Endothelial cell of umbilical vein (primary cell): ENCODE measurements at places on chromosomes 12 and 14. TPM values are rescaled to one million over a fixed set of nuclear protein-coding genes. Genes with fewer than 3 reads are reported as not detected.

- peak; percentile 27 for DNase-seq
- peaks cover 15% of the 10 kb centered on the region for H3K36me3 ChIP-seq
- H3K27me3 ChIP-seq: no peaks in the 10 kb centered on the region
- peaks cover 8% of the 10 kb centered on the region for H3K4me1 ChIP-seq
Observed at GRCh38 chr12:56286044-56286830, 13.9 kb downstream of the CS start.

- H3K4me3 ChIP-seq: no peak overlapping the region
- H3K27me3 ChIP-seq: no peaks in the 10 kb centered on the region
- H3K4me1 ChIP-seq: peaks cover 35% of the 10 kb centered on the region
- peak; percentile 85 for DNase-seq
Observed at GRCh38 chr12:82857911-82858533, 171.3 kb downstream of the TMTC2 start.

DNA sequence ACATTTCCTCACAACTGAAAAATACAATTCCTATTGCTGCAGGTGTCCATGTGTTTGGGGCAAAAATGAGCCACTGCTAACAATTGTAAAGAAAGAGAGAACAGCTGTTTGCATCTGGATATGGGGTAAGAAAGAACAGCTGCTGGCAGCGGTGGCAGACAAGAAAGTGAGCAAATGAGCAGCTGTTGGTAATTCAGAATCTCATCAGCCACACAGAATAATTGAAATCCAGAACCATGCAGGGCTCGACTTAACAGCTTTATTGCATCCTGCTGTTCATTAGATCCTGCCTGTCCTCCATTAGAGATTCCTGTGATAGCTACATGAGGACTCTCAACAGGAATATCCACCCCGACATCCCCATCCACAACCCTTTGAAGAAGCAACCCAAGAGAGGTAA lies 62.5 kb upstream of the TSPAN8 start:
- DNase-seq: no peak
- no peaks in the 10 kb centered on the region for H3K36me3 ChIP-seq
- no peaks in the 10 kb centered on the region for H3K4me1 ChIP-seq
- H3K27me3 ChIP-seq: no peaks in the 10 kb centered on the region
- no peak overlapping the region for H3K27ac ChIP-seq

- peaks cover 4% of the 10 kb centered on the region for H3K27me3 ChIP-seq
- H3K36me3 ChIP-seq: no peaks in the 10 kb centered on the region
- H3K4me3 ChIP-seq: no peak overlapping the region
- no peaks in the 10 kb centered on the region for H3K4me1 ChIP-seq
- H3K27ac ChIP-seq: no peak overlapping the region
Observed at GRCh38 chr14:21960636-21961035, 287.0 kb upstream of the OR4E1 start.

- no peaks in the 10 kb centered on the region for H3K36me3 ChIP-seq
- no peak overlapping the region for H3K27ac ChIP-seq
- peak; percentile 75 for DNase-seq
- H3K27me3 ChIP-seq: no peaks in the 10 kb centered on the region
Observed at GRCh38 chr12:46152456-46152855, 116.4 kb downstream of the SLC38A1 start.

- peaks cover 3% of the 10 kb centered on the region for H3K36me3 ChIP-seq
- no peaks in the 10 kb centered on the region for H3K27me3 ChIP-seq
- H3K27ac ChIP-seq: peak within 1 kb of the TSS; percentile 56
- DNase-seq: peak; percentile 62
Observed at GRCh38 chr12:48925304-48926011, at the start of gene FKBP11. Gene FKBP11 (minus strand): TSS chr12:48925492. CDS start chr12:48925428, 64 bp downstream.

DNA sequence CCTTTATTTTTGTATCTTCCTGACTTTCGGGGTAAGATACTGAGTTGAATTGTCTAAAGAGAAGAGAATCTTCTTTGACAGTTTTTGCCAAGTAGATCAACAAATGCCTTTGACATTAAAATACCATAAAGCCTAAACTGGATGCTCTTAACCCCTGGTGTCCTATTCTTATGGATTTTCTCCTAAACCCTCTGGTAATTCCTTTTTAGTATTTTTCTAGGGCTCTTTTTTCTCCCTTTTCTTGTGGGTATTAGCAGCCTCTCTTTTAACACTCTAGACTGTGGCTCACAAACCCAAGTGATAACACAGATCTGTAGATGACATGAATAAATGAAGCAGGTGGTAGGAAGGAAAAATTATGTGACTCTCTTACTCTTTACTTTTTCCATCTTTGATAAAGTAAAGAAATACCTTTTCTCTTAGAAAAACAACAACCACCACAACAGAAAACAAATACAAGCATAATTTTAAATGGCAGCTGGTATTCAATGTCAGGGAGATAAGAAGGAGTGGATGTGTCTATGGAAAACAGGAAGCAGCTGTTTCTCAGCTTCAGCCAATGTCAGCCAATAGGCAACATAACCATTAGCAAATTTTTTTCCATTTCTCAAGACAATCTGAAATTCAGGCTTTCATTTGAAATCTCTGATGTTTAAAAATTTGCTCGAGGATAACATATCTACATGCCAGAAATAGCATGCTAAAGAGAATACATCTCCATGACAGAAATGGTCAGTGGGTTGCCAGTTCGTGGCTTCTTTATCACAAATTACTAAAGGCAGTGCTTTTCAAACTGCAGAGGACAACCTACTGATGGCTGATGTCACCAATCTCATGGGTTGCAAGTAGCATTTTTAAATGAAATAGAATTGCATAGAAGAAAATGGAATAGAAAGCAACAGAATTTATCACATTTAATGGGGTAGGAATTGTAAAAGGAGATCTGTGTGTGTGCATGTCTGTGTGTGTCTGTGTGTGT lies 123.1 kb upstream of the KRR1 start:
- peaks cover 24% of the 10 kb centered on the region for H3K4me1 ChIP-seq
- no peak overlapping the region for H3K4me3 ChIP-seq
- peak; percentile 69 for DNase-seq
- no peaks in the 10 kb centered on the region for H3K27me3 ChIP-seq
- peak overlapping the region; percentile 19 for H3K27ac ChIP-seq

- peaks cover 9% of the 10 kb centered on the region for H3K36me3 ChIP-seq
- no peaks in the 10 kb centered on the region for H3K27me3 ChIP-seq
- peaks cover 45% of the 10 kb centered on the region for H3K4me1 ChIP-seq
- H3K4me3 ChIP-seq: no peak overlapping the region
Observed at GRCh38 chr14:73739174-73739898, 25.2 kb upstream of the PNMA1 start.

GRCh38 chr12:116538076-116538591 lies 21.0 kb upstream of the MAP1LC3B2 start:
- H3K36me3 ChIP-seq: no peaks in the 10 kb centered on the region
- H3K4me3 ChIP-seq: no peak overlapping the region
- H3K27me3 ChIP-seq: no peaks in the 10 kb centered on the region

DNA sequence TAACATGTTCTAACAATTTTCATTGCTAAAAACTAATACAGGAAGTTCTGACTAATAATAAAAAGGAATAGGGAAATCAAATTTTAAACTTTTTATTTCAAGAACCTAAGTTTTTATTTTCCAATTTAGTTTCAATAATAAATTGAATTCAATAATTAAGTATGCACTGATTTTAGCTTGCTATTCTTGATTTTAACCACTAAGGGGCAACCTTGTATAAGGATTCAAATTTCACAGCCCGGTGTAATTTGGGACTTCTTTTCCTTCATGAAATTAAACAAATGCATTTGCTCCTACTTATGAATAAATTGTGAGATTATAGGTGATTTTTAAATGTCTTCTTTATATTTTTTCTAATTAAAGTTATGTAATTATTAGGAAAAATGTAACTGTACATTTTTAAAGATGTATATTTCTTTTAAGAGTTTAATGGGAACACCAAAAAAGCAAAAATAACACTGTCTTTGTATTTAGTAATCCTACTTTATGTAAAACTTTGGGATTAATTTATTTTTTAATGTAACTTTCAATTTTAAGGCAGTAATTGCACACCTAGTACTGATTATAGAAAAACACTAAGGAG lies 241.4 kb upstream of the PDZRN4 start:
- H3K4me1 ChIP-seq: no peaks in the 10 kb centered on the region
- no peak overlapping the region for H3K4me3 ChIP-seq
- no peak overlapping the region for H3K27ac ChIP-seq
- peak; percentile 55 for DNase-seq
- no peaks in the 10 kb centered on the region for H3K27me3 ChIP-seq

- H3K4me3 ChIP-seq: no peak overlapping the region
- no peaks in the 10 kb centered on the region for H3K27me3 ChIP-seq
- no peak for DNase-seq
- no peak overlapping the region for H3K27ac ChIP-seq
- no peaks in the 10 kb centered on the region for H3K36me3 ChIP-seq
Observed at GRCh38 chr14:20973501-20973900, 16.3 kb upstream of the METTL17 start.

GRCh38 chr12:44589697-44590096 lies 286.4 kb downstream of the NELL2 start:
- H3K27ac ChIP-seq: no peak overlapping the region
- H3K36me3 ChIP-seq: no peaks in the 10 kb centered on the region
- H3K4me1 ChIP-seq: no peaks in the 10 kb centered on the region
- H3K27me3 ChIP-seq: no peaks in the 10 kb centered on the region

DNA sequence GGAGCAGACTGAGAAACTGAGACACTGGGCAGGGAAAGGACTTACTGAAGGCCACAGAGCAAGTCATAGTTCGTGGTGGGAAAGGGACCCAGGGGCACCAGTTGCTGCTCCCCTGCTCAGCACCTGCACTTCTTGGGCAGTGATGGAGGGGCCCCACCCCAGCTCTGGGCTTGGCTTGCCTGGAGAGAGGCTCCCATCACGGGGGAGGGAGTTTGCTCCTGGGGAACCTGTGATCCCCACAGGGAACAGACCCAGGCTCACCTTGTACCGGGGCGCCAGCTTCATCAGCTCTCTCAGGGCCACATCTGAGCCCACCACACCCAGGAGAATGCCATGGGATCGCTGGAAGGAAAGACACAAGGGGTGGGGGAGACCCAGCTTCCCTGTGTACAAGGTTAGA lies 39.8 kb downstream of the CACNA2D4 start:
- no peak for DNase-seq
- H3K4me1 ChIP-seq: no peaks in the 10 kb centered on the region
- no peak overlapping the region for H3K4me3 ChIP-seq

DNA sequence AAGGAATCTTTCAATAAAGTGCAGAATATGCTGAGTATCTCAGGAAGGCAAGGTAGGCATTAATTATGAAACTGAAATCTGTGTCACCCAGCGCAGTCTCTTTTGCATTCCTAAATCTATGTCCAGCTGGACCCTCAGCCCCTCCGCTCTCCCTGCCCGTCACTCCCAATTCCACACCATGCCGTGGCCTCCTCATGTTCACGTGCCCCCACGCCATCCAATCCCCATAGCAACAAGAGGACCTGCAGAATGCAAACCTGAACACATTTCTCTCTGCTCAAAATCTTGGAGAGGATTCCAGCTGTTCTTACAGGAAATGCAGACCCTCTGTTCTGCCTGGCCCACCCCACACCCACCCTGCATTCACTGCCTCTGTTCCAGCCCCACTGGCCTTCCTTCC lies 35.3 kb downstream of the KDM2B start:
- no peak overlapping the region for H3K4me3 ChIP-seq
- H3K4me1 ChIP-seq: no peaks in the 10 kb centered on the region
- no peak overlapping the region for H3K27ac ChIP-seq
- no peaks in the 10 kb centered on the region for H3K27me3 ChIP-seq

DNA sequence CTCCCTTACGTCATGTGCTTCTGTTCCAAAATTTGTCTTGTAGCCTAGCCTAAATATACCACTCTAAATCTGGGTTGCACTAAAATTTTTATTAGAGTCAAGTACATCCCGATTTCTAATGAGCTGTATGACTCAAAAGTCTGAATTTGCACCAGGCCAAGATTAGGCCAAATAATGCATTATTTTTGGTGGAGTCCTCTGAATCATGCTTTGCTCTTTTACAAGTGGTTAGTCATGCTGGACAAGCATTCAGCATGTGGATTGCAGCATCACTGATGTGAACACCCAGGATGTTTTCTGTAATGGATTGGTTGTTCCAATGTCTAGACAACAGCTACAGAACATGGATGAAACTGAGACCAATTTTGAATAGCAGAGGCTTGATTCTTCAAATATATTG lies 23.7 kb downstream of the HEBP1 start:
- H3K36me3 ChIP-seq: peaks cover 6% of the 10 kb centered on the region
- no peak overlapping the region for H3K4me3 ChIP-seq
- H3K4me1 ChIP-seq: peaks cover 37% of the 10 kb centered on the region
- H3K27me3 ChIP-seq: no peaks in the 10 kb centered on the region
- DNase-seq: peak; percentile 46

GRCh38 chr12:40012711-40013110 lies 93.2 kb downstream of the SLC2A13 start:
- no peaks in the 10 kb centered on the region for H3K27me3 ChIP-seq
- no peak overlapping the region for H3K27ac ChIP-seq
- no peaks in the 10 kb centered on the region for H3K36me3 ChIP-seq
- no peaks in the 10 kb centered on the region for H3K4me1 ChIP-seq
- no peak overlapping the region for H3K4me3 ChIP-seq

DNA sequence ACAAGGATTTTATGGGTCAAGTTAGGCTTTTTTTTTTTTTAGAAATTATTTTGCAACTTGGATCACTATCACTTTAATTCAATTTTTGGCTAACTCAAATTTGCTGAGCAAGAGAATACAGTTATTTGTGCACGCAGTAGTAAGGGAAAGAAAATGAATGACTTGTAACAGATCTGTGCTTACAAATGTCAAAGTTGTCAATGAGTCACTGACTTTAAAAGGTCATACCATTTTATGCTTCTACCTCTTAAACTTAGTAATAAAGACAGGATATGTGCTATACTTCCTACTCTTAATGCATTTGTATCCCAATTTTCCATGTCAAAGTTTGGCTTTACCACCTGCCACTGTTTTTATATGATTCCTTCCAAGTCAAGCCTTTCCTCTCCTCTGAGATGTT lies 131.1 kb upstream of the FBXO33 start:
- no peak for DNase-seq
- H3K4me1 ChIP-seq: no peaks in the 10 kb centered on the region
- H3K4me3 ChIP-seq: no peak overlapping the region
- H3K36me3 ChIP-seq: no peaks in the 10 kb centered on the region
- no peaks in the 10 kb centered on the region for H3K27me3 ChIP-seq

GRCh38 chr12:52010692-52011601 lies 4.2 kb downstream of the TAMALIN start:
- peaks cover 37% of the 10 kb centered on the region for H3K4me1 ChIP-seq
- DNase-seq: no peak
- H3K4me3 ChIP-seq: peak overlapping the region; percentile 11
- peak overlapping the region; percentile 37 for H3K27ac ChIP-seq
- peaks cover 38% of the 10 kb centered on the region for H3K36me3 ChIP-seq

- H3K36me3 ChIP-seq: peaks cover 7% of the 10 kb centered on the region
- H3K27me3 ChIP-seq: no peaks in the 10 kb centered on the region
- no peaks in the 10 kb centered on the region for H3K4me1 ChIP-seq
Observed at GRCh38 chr14:77424862-77425261, 1.5 kb upstream of the NOXRED1 start.

GPR162 gene
- total RNA-seq: 8.1 and 13.7 TPM in 2 replicates

TOMM20L gene
- total RNA-seq: not detected in 2 replicates

ALDH1L2 gene
- total RNA-seq: 2.2 and 2.5 TPM in 2 replicates

CCDC196 gene
- not detected in 2 replicates for total RNA-seq

IRF9 gene
- 33.2 and 46.1 TPM in 2 replicates for total RNA-seq

CCDC175 gene
- not detected in 2 replicates for total RNA-seq

TMBIM4 gene
- 74.1 and 78.1 TPM in 2 replicates for total RNA-seq
